ENCODE measurements at places on chromosomes 4 and X.
A peak's percentile ranks its signal among the peaks of the same experiment; 100 is the strongest.

DNA sequence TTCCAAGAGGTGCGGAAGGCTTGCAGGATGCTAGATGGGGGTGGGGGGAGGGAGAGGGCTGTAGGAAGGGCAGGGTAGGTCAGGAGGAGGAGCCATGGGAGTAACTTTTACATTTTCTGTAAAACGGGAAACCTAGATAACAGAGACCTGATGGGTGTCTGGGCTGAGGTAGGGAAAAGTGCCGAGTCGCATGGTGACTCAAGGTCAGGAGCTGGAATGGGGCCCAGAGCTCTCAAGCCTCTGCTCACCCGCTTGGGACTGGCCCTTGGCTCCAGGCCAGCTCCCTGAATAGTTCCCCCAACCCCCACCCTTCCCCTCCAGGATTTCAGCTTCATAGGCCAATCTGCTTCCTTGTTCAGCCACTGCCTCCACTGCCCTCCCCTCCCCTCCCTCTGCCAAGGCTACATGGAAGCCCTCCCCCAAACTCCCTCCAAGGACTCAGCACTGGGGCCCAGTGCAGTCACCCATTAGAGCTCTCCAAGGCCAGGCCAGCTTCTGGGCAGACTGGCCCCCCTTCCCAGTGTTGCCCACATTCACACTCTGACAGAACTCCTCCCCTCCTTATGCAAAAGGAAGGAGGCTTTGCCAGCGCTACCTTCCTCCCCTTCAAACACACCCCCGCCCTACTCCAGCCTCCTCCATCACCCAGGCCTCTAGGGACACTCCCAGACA, 43.6 kb downstream of the TSC22D3 start:
- DNase-seq = peak; percentile 59

GRCh38 chr4:153555730-153556434, 89.7 kb downstream of the TMEM131L start:
- DNase-seq = peak; percentile 89

- DNase-seq = peak; percentile 67
These were observed 28.7 kb downstream of the CLDN34 start for GRCh38 chrX:9995855-9996339.

DNA sequence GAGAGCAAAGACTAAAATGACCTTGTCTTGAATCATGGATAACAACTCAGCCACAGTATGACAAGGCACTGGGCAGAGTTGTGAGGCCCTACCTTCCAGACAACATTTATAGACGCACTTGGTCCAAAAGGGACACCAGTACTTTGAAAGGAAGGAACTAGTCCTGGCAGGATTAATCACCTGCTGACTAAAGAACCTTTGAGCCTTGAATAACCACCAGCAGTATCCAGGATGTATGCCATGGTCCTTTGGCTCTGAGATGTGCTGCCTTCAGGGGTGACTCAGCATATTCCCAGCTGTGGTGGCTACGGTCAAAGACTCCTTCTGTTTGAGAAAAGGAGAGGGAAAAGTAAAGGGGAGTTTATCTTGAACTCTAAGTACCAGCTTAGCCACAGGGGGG, 118.1 kb upstream of the PRR32 start:
- DNase-seq = no peak

DNA sequence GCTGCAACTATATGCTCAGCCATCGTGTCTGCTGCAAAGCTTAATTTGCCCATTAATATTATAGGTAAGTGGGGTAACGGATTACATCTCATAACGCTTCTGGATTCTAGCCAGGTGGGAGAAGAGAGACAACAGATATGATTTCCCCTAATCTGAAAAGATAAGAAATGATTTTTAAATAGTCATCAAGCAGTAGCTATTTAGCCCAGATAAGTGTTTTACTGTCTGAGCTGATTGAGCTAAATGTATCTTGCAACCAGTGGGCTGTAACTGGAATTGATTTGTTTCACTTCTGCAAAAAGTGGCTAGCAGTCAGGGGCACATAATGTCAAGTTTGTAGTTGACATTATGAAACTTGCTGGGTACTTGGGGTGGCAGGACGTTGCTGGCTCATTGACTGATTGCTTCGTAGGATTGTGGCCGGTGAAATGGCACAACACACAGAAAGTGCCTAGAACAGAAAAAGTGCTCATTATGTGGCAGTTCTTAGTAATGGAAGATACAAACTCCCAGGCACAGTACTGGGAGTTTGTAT, 18.5 kb downstream of the LAP3 start:
- DNase-seq = no peak

- DNase-seq = no peak
These were observed 133.6 kb upstream of the VAMP7 start for GRCh38 chrX:155747520-155747919.

All from brain microvascular endothelial cell (primary cell).